EL (cell line): ENCODE measurements at places on chromosomes 5 and 9.

DNA sequence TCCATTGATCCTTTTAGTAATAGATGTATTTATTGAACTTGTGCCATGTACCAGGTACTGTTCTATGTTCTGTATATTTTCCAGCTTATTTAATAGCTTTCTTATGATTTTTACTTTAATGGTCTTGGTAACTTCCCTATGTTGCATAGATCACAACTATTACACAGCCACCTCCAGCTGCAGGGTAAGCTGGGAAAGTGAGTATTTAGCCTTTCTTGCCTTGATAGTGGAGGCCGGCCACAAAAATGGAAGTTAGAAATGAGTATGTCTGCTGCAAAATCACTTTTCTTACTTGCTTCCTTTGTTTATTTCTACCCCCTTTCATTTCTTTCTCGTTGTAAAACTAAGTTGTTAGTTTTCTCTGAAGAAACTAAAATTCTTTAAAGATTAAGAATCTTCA lies 43.1 kb upstream of the ANKDD1B start:
- DNase-seq = no peak

DNA sequence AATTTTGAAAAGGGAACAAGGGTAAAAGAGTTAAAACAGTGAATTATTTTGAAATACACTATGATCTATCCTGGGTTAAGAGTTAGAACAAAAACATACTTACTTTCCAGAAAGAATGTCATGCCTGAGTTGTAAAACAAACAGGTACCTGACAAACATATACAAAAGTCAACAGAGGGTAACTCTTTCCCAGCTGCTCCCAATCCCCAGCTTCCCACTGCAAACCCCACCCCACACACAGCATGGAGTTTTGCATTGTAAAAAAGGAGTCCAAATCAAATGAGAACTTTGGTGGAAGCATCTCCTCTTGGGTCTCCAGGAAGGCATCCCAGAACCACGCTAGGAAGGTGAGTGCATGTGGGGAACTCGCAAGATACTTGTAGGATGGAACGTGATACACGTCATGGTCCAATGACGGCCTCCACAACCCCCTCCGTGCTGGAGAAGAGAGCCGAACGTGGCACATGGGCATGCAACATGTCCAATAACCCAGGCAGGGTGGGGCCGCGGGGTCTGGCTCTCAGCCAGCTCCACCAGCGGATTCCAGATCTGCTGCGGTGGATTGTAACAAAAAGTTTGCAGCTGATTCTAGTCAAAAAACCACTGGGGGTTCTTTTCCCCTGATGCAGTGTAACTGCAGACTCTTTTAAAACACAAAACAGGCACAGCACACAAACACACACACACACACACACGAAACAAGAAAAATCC lies 55.8 kb downstream of the EPB41L4B start:
- no peak for DNase-seq

GRCh38 chr9:18911714-18912342 lies 121.2 kb downstream of the SAXO1 start:
- DNase-seq = no peak

DNA sequence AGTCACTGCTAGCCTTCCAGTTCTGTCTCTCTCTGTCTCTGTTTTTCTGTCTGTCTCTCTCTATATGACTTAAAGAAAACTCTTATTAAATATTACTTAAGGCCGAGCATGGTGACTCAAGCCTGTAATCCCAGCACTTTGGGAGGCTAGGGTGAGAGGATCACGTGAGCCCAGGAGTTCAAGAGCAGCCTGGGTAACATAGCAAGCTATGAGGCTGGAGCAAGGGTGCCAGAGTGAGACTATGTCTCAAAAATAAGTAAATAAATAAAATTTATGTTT lies 1.7 kb upstream of the GBGT1 start:
- DNase-seq = no peak

DNA sequence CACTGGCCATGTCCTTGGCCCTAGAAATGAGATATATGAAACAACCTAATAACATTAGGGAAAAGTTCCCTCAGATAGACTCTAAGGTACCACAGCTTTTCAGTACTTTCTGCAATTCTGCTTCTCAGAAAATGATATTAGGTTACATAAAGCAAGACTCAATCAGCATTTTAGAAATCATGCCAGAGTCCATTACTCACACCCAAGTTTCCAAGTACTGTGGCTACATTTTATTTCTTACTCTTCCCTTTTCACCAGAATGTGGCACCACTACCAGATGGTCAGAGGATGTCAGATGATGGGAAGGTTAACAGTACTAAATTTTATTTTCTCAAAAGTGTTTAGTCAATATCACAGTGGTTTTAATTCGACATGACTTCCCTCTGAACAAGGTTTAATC lies 217.2 kb downstream of the MLLT3 start:
- DNase-seq = no peak

- peak; percentile 77 for DNase-seq
These were observed 47.2 kb upstream of the LIFR start for GRCh38 chr5:38603691-38604090.

DNA sequence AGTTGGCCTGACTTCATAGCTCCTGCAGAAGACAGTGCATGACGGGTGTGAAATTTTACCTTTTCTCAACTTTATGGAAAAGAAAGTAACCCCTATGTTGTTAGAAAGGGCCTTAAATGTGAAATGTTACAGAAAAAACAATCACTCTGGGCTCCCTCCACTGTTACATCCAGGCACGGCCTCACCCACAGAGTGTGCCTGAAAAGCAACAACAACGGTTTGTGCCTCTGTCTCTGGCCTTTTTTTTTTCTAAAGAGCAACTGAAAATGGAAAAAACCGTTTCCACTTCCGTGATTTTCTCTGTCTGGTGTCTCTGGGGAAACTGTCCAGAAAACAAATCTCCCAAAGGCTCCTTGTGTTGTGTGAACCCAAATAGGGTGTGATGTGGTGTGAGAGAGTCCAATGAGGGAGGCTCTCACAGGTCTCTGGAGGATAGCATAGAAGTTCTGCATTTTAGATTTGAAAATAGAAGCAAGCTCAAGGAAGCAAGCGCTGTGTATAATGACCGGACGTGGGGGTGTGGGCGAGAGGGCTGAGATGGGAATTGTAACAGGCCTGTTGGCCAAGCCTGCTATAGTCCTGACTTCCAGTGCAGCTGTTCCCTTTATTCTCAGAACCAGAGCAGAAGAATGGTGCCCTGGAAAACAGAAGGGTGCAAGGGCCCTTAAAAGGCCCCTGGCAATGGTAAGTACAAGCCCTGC lies 221.8 kb upstream of the TUT7 start:
- no peak for DNase-seq

DNA sequence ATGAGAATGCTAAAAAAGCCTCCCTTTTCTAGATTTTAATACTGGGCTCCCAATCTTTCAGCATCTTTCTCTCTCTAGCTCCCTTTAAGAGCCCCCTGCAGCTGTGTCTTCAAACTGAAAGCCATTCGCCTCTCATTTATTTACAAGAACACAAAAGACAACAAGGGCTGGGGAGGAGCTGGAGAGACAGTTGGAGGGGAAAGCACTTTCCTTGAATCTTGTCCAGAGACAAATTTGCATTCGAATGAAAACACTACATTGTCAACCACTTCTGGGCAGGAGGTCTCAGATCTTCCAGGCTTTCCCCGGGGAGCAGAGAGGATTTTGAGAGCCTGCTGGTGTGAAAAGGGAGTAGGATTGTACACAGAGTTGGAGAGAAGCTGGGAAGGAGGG lies 518.3 kb downstream of the CTNND2 start:
- DNase-seq = no peak

DNA sequence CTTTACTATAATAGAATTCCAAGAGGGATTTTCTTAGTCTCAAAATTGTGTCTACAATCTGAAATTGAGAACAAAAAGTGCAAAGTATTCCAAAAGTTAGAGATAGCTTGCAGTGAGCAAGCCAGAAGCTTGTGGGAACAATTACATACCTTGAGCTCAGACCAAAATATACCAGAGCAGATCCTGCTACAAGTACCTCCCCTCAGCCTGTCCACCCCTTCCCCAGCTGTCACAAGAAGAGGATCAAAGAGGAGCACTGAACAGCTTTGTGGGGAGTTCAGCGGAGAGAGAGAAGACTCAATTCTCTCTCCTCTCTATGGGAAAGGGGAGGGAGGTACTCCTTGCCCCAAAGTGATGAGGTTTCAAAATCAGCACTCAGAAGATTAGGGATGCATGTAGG lies 869.2 kb upstream of the DMAC1 start:
- DNase-seq = no peak

DNA sequence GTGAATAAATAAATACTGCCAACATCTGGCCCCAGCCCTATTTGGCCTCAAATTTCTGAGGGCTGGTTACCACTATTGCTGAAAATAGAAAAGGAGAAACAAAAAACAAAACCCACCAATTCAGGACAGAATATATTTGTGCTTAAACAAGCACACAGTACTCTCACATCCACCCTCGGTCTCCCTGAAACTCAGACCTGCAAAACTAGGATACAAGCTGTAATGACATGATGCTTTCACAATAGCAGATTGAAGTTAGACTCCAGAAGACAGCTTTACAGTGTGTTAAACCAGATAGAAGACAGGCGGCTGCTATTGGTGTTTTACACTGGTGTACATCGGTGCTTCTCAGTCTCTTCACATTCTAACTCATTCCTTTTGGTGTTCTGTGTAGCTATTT lies 214.9 kb upstream of the DMRT1 start:
- no peak for DNase-seq

DNA sequence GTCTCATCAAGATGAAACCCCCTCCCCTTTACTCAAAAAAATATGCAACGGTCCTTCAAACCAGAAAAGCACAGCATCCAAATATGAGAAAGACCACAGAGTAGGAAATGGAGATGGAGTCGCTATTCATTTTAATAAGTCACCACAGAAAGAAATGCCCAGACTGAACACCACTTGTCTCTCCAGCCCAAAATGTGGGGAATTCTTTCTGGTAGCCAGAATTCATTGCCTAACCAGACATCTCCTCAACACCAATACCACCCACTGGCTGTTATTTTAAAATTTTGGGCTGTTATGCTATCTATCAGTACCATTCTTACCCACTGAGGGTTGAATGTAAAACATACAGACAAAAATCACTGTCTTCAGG lies 100.1 kb downstream of the SUSD1 start:
- no peak for DNase-seq

- no peak for DNase-seq
These were observed 252.0 kb upstream of the ISL1 start for GRCh38 chr5:51131266-51131665.

- DNase-seq = no peak
These were observed 41.0 kb downstream of the NEK6 start for GRCh38 chr9:124298646-124299235.

DNA sequence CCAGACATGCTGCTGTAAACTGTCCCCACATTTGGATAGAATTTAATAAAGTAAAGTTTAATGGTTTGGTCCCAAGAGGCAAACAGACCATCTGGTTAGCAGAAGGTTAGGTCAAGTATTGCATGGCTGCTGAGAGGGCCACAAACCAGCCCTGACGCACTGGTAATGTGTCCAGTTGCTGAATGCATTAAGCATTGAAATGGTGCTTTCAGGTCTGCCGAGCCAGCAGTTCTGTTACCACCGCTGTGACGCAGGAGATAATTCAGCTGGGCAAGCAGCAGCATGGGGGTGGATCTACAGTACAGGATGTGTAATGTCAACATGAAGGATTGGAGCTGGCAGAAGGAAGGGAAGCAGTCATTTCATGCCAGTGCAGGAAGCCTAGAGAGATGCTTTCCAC lies 16.0 kb downstream of the ZNF462 start:
- peak; percentile 79 for DNase-seq

GRCh38 chr5:111670826-111671492 lies 86.0 kb downstream of the NREP start:
- DNase-seq = peak; percentile 17

GRCh38 chr9:3180696-3181048 lies 336.8 kb upstream of the PUM3 start:
- DNase-seq = no peak

DNA sequence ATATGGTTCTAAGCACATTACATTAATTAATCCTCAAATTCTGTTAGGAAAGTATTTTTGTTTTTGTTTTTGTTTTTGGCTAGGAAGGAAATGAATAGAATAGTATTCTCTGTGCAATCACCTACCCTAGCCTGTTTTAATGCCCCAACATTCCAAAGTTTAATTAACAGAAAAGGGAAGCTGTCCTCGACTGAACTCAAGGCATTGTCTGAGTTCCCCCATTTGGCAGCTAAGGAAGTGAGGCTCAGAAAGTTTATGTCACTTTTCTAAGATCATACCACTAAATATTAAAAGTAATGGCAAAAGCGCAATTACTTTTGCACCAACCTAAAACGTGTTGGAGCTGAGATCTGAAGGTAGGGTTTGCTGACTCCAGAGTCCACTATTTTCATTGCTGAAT lies 59.8 kb downstream of the FGF1 start:
- no peak for DNase-seq

DNA sequence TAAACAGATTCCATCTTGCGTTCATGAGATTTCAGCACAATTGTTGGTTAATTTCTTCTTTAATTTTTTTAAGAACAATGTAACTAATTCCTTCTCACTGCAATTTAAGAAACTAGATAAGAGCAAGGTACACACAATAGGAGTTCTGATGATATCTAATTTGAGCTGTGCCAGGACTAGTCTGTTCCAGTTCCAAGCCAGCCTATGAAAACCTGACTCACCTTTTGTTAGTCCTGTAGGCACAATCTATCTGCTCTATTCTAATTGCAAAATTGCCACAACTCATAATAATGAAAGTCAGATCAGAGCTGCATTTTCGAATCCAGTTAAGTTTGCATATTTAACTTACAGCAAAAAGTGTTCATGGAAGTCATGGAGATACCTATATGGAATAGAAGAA lies 494.1 kb upstream of the TUSC1 start:
- no peak for DNase-seq

DNA sequence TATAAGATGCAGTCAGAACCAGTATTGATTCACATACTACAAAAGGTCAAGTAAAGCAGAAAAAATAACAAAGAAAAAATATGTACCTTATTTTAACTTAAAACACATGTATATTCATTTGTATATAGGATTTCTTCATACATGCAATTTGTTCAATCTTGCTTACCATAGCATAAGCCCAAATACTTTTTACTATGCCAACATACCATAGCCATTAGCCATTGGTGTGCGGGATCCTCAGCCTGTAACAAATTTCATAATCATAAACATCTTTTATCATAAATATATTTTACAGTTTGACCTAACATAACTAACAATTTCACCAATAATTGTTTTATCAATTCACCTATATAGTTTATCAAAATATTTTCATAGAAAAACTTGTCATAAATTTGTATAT lies 51.1 kb downstream of the MPDZ start:
- DNase-seq = no peak

GRCh38 chr5:159227452-159227851 lies 18.1 kb upstream of the RNF145 start:
- DNase-seq = no peak

- DNase-seq = no peak
These were observed 66.5 kb downstream of the TEX10 start for GRCh38 chr9:100286257-100286656.

- DNase-seq = peak; percentile 76
These were observed 11.3 kb downstream of the FOXD1 start for GRCh38 chr5:73437101-73437776.
